Activated CD8-positive, alpha-beta memory T cell treated with anti-CD3 and anti-CD28 coated beads for 4 hours (primary cell): ENCODE measurements at places on chromosomes 7 and 10.

- no peak for DNase-seq
Observed at GRCh38 chr7:143399151-143399550, 9.5 kb downstream of the EPHA1 start.

- no peak for DNase-seq
Observed at GRCh38 chr7:28447071-28447470, 34.8 kb downstream of the CREB5 start.

DNA sequence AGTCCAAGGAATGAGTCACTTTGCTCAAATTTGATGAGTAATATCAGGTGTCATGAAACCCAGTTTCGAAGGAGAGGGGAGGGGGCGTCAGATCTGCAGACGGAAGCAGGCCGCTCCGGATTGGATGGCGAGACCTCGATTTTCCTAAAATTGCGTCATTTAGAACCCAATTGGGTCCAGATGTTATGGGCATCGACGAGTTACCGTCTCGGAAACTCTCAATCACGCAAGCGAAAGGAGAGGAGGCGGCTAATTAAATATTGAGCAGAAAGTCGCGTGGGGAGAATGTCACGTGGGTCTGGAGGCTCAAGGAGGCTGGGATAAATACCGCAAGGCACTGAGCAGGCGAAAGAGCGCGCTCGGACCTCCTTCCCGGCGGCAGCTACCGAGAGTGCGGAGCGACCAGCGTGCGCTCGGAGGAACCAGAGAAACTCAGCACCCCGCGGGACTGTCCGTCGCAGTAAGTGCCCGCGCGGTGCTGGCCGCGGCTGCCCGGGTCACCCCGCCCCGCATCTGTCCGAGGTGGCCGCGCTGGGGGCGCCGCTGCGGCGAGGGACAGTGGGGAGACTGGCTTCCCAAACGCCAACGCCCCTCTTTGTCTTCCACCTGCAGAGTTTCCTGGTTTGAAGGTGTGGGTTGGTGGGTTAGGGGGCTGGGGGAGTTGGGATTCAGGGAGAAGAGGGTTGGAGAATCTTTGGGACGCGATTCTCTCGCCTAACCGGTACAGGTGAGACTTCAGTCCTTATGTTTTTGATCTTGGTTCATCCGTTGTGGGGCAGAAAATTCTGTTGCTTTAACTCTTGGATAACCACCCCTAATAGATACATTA, at the start of gene TAC1:
Gene TAC1, plus strand, starts transcription at position 351 of the 829 bp plus-strand sequence. CDS start 527 bp downstream, outside the sequence.
- no peak for DNase-seq

DNA sequence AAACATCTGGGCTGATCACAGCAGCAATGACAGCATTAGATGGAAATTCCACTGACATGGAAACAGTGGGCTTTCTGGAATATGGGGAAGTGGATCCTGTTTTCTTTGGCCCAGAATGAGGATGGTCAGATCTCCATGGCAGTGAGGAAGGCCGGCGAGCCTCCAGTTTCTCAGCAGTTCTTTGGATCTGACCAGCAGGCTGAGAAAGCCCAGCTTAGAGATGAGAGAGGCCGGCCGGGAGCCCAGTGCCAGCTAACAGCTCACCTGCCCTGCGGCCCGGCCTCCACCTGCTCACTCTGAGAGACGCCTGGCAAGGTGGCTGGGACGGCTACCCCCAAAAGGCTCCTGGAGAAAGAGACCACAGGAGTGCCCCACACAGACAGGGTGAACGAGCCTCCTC, 24.2 kb downstream of the GPER1 start:
- no peak for DNase-seq

GRCh38 chr7:32253299-32253698, 183.1 kb upstream of the PDE1C start:
- DNase-seq: no peak

- DNase-seq: no peak
Observed at GRCh38 chr7:150753826-150754603, 16.8 kb downstream of the GIMAP5 start.

- DNase-seq: no peak
Observed at GRCh38 chr10:96705134-96705533, 15.2 kb downstream of the PIK3AP1 start.

DNA sequence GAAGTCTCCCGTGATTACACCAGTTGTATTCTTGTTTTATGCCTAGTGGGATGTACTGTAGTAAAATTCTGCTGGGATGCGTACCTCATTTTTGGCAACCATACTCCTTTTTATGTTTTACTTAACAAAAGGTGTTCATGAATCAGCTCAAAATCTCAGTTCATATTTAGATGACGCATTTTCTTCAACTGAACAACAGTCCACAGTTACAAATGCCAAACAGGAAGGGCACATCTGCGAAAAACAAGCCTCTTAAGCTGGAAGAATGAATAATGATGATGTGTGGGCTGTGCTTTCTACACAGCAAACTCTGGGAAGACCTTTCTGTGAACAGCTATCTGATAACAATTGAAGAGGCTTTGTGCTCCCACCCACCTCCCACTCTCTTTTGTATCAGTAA, 68.4 kb upstream of the NRBF2 start:
- DNase-seq: no peak

DNA sequence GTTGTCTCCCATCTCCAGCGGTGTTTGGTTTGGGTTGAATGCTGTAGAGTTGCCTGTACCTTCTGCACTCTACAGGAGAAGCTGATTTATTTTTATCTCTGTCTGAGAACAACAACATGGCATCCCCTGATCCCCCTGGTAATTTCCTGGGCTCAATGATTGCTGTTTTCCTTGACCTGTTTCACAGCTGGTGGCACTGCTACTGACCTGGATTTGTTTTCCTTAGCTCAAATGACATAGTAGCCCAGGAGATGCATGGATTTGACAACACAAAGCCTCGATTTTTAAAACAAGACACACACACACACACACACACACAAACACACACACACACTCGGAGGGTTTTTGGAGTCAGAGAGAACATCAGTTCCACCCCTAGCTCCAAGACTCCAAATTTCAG, 301.6 kb downstream of the NRG3 start:
- DNase-seq: no peak

- no peak for DNase-seq
Observed at GRCh38 chr10:132539431-132539839, 1.8 kb downstream of the INPP5A start.

GRCh38 chr10:3568392-3568791, 216.6 kb downstream of the KLF6 start:
- no peak for DNase-seq

GRCh38 chr7:7563269-7563668, 3.4 kb upstream of the MIOS start:
- no peak for DNase-seq

DNA sequence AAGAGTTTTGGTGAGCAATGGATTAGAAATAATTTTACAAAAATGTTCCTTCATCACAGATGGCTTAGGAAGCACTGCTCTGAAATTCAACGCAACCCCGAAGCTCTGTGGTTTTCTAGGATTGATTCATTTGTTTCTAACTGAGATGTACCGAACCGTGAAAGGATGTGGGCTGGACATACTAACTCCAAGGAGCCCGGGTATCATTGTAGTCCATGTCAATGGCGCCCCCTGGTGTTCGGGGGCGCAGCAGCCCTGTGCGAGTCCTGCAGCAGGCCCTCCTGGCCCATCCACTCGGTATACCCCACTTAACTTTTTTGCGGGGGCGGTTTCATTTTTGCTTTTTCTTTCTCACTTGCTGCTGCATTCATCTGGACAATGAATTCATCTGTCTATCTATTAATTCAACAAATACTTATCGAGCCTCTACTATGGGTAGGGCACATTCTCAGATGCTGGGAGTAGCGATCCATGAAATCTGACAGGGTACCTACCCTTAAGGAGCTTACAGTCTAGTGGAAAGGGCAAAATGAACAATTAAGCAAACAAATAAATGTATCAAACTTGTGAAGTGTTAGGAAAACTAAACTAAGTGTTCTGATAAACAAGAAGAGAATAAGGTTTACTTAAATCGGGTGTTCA, 25.2 kb upstream of the ITPRID1 start:
- DNase-seq: no peak

- no peak for DNase-seq
Observed at GRCh38 chr7:42886129-42886528, 25.7 kb downstream of the C7orf25 start.

GRCh38 chr7:123865517-123866117, 20.6 kb downstream of the HYAL4 start:
- DNase-seq: no peak

DNA sequence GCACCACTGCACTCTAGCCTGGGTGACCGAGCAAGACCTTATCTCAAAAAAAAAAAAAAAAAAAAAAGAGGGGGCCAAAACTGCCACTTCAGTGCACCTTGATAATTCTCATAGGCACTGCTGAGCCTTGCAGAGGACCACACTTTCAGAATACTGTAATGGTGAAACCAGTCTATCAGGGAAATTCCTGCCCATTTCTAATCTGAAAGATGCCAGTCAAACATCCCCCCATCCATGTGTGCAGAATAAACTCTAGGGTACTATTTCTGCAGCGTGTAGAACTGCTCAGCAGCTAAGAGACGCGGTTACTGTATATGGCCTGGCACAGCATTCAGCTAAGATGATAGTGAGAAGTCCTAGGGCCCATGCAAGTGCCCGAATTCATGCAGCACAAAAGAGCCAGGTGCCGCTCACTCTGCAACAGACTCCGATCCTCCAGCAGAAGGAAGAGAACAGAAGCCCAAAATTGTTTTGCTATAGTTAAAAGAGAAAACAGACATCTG, 286.8 kb upstream of the KLF14 start:
- DNase-seq: no peak

- DNase-seq: no peak
Observed at GRCh38 chr10:72248468-72249151, 25.1 kb upstream of the DDIT4 start.

- DNase-seq: no peak
Observed at GRCh38 chr10:77972148-77972547, 45.6 kb upstream of the DLG5 start.

GRCh38 chr7:73701357-73701995, 18.0 kb downstream of the STX1A start:
- DNase-seq: no peak

DNA sequence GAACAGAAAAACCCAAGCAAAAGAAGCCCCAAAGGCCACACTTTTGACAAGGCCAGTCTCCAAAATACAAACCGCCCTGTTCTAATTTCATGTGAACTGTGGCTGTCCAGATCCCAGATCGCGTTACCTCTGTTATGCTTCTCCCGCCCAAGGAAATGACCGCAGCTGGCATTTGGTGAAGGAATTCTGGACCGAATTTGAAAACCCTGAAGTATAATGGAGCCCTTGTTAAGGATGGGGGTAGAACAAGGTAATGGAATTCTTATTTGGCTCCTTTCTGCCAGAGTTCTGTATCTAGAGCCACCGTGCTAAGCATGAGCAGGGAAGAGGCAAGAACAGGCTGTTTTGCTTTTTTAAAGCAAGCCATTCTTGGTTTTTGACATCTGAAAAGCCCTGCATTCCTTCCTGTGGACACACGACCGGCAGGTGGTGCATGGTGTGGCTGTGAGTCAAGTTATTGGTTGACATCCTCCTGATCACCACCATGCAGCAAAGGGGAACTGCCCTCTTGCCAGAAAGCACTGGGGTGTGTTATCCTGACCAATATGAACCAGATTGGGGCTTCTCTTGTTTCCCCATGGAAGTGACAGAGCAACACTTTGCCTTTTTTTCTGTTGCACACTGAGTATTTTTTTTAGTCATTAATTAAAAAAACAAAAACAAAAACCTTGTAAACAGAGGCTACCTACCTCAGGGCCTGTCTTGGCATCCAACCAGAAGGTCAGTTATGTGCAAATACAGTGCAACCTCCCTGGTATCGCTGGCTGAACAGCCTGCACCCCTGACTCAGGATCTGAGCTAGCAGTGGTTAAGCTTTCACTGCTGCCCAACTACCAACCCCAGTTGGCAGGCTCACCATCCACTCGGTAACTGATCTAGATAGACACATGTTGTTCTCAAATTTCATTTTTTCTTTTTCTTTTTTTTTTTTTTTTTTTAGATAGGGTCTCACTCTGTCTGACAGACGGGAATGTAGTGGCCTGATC, 14.2 kb downstream of the UCMA start:
- DNase-seq: no peak

- no peak for DNase-seq
Observed at GRCh38 chr10:70537398-70538194, 59.0 kb downstream of the PALD1 start.

GRCh38 chr10:3418926-3419325, 246.3 kb upstream of the PITRM1 start:
- DNase-seq: no peak

- DNase-seq: no peak
Observed at GRCh38 chr7:22443370-22444180, 56.4 kb downstream of the STEAP1B start.

DNA sequence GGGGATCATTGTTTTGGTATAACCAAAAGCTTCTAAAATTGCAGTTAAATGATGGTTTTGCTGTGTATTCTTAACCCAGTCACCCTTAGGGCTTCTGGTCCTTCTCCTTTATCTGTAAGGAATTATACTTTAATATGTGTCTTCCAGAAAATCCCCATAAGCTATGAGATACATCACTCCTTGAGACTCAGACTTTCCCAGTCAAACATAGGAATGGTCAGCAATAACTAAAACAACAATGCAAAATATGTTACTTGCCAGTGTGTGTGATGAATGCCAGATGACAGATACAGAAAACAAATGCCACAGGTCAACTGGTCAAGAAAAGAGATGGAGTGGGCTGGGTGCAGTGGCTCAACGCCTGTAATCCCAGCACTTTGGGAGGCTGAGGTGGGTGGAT, 10.1 kb downstream of the ADD3 start:
- DNase-seq: no peak
